ENCODE measurements at places on chromosomes 11 and 22.

GRCh38 chr11:45105233-45105983 is 41.0 kb upstream of the PRDM11 start:
- DNase-seq, result peak; percentile 89

GRCh38 chr22:26401726-26402125 is 27.3 kb upstream of the ASPHD2 start:
- DNase-seq, result no peak

DNA sequence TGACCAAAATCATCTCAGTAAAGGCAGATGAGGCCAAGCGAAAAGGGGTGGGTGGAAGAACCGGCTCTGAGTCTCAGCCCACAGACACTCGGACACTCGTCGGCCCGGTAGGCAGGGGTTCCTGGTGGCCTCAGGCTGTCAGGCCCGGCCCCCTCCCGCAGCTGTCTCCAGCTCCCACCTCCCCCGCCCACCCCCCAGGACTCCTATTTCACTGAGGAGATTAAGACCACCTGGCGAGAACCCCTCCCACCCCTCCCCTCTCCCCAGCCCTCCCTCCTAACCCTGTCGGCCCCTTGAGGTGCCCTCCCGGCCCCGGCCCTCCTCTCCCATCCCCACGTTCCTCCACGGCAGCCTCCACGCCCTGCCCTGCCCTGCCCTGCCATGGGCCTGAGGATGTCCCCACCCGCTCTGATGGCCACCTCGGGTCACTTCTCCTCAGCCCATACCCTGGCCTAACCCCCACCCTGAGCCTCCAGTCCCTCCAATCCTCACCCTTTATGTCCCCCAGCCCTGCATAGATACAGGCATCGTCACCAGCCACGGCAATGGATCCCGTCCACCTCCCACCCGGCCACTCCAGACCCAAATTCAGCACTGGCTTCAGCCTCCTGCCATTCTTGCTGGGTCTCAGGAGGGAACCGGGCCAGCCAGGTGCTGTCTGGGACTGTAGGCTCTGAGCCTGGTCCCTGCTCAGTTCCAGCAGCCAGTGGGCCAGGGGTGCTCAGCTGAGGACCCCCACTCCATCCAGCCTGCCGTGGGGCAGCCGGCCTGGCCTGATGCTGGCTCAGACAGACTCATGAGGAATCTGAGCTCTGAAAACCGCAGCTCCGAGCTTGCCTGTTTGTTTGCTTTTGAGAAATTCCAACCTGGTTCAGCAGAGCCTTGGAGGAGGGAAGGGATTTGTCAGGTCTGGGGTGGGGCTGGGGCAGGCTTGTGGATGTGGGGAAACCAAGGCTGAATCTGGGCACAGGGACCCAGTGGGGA is 9.8 kb upstream of the TBX1 start:
- DNase-seq, result no peak

- no peak for DNase-seq
Measured at GRCh38 chr11:107991868-107992414, 16.8 kb upstream of the CUL5 start.

- DNase-seq, result no peak
Measured at GRCh38 chr22:26054841-26055605, 114.2 kb upstream of the SEZ6L start.

GRCh38 chr22:46040471-46041465 is 63.8 kb upstream of the WNT7B start:
- DNase-seq, result no peak

DNA sequence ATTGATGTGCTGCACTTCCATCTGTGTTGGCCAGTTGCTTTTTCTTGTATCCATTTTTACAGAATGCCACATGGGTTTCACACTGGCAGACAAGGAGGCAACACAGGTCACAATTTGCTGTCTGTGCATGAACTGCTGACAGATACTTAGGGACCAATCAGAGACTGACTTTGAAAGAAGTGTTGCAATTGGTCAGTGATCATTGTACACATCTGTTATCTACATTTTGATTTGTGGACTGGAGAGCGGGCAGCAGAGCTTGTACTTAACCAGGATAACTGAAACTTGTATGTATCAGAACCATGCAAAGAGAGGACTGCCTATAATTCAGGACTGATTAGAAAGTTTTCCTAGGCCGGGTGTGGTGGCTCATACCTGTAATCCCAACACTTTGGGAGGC is 21.8 kb downstream of the PRR5 start:
- no peak for DNase-seq

- no peak for DNase-seq
Measured at GRCh38 chr22:26393929-26394328, 35.1 kb upstream of the ASPHD2 start.

DNA sequence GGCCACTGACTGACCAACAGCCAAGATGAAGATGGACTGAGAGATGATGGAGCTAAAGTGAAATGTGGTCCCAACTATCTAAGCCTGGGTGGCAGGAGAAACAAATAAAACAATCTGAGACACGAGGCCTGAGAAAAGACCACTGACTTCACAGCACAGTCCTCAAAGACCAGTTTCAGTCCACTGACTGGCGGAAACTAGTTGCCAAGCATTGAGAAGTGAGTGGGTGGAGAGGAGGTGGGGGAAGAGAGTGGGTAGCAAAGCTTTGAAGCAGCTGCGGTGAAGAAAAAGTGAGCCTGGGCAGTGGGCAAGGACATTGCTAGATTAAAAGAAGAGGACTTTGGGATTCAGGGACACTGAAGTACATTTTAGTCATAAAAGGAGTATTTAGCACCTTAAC is 1.9 kb downstream of the MS4A1 start:
- no peak for DNase-seq

- no peak for DNase-seq
Measured at GRCh38 chr22:44838316-44839016, 86.1 kb downstream of the ARHGAP8 start.

DNA sequence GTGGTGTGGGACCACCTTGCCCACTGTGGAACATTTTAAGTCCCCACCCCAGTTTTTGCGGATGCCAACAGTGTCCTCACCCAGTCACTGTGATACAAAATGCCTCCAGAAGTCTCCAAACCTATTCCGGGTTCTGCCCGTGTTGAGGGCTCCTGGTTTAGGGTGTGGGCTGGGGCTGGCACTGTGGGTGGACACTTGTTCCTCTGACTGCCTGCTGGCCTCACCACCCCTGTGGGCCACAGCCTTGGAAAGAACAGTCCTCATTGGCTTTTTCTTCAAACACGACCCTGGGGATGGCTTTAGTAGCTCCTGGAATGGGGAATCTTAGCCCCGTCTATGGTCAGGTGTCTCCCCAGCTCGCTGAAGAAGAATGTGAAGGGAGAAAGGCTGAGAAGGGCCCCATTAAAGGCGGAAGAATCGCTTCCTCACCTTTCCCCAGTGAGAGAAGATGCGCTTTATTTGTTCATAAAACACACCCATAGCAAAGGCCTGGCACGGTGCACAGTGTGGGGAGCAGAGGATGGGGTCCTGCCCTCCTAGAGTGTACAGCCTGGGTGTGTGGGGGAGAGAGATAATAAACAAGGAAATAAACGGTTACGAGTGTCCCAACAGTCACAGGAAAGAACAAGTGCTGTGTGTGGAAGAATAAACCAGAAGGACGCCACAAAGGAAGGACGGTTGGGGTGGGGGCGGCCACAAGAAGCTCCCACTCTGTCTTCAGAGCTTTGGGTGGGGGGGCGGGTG is 91.6 kb upstream of the SLC22A12 start:
- DNase-seq, result no peak

DNA sequence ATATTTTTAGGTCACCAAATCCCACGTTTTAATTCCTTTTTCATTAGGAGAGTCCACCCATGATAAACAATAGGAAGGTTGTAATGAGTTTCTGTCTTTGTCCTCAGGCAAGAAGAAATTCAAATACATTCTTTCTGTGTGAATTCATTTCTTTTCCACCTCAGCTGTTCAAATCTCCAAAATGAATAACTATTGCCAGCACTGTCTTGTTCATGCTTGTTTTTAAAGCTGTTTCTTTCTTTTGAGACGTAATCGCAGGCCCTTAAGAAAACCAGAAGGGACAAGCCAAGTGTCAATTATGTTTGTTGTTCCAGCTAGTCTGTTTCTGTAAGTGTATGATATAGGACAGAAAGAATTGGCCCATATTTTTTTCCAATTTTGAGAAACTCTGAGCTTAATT is 20.2 kb downstream of the MMP27 start:
- no peak for DNase-seq

DNA sequence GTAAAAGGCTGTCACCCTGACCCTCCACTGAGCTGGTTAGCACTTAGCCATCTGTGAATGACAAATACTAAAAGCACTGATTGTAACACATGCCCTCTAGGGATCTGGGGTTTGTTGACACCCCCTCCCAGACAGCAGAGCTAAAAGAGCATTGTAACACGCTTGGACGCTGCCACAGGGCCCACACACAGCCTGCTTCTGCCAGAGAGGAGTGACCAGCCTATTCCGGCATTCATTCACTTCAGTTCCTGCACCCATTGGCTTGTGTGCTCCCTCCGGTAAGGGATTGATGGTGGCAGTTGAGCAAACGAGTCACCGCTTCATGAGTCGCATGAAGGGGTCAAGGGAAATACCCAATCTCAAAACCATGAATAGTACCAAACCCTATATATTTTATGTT is 15.8 kb downstream of the OR10D3 start:
- no peak for DNase-seq

DNA sequence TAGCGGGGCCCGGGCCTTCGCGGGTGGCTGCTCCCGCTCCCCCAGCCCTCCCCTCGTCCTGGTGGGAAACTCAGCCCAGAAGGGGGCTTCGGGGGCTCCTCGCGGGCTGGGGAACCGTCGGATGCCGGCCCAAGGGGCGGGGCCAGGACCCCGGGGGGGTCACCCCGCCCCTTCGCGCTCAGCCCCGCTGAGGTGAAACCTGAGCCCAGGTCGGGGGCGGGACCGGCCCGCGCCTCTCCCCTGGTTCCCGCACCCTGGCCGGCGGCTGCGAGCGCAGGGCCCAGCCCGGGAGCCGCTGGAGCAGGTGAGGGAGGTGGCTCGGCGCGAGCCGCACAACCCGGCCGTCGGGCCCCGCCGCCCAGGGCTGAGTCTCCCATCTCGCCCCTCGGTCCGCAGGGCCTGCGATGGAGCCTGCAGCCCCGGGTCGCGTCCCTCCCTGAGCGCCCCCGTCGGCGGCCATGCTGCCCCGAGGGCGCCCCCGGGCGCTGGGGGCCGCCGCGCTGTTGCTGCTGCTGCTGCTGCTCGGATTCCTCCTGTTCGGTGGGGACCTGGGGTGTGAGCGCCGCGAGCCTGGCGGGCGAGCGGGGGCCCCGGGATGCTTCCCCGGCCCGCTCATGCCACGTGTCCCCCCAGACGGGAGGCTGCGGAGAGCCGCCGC is at the start of gene LARGE2:
TSS of gene LARGE2 (plus strand) at position 232 of the 658 bp plus-strand sequence. CDS start at position 459, 227 bp downstream.
- DNase-seq, result peak; percentile 66

GRCh38 chr22:37659066-37659896 is 758 bp downstream of the PDXP start:
- no peak for DNase-seq

DNA sequence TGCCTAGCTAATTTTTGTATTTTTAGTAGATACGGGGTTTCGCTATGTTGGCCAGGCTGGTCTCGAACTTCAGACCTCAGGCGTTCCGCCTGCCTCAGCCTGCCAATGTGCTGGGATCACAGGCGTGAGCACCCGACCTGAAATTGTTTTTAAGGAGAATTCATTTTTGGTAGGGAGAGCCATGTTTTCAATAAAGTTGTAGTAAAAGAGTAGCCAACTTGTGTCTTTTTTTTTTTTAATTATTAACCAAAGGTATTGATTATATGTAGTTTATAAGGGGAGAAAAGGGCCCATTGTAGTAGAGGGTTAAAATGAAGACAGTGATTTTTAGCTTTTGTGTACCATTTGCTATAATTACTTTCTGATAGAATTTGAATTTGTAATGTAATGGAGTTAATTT is 31.6 kb upstream of the HSD17B12 start:
- no peak for DNase-seq

GRCh38 chr11:104028476-104029263 is 7.8 kb upstream of the DDI1 start:
- no peak for DNase-seq

DNA sequence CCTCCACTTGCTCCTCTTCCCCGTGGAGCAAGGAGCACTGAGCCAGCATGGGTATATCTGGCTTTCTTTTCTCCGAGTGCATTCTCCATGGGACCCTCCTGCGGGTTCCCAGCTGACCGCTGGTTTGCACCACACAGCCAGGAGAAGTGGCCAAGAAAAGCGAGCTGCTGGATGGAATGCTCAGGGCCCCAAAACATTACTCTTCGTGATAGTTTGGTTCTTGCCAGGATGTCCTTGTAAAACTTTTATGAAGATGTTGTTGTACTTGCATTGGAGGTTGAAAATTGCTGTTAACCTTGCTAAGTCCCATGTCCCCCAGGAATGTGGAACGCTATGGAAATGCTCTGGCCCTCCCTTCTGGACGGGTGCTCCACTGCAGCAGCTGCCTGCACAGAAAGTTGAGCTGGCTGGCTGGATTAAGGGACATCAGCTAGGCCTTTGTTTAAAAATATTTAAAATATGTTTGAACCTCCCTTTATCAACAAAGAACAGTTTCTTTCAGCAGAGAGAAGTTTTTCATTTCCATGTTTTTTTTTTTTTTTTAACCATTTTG is 68.7 kb downstream of the ZNRF3 start:
- no peak for DNase-seq

- DNase-seq, result no peak
Measured at GRCh38 chr22:20205964-20206708, 55.3 kb upstream of the CCDC188 start.

- DNase-seq, result no peak
Measured at GRCh38 chr11:102566112-102566511, 35.6 kb upstream of the MMP7 start.

- DNase-seq, result no peak
Measured at GRCh38 chr22:19213001-19213400, 34.5 kb upstream of the SLC25A1 start.

DNA sequence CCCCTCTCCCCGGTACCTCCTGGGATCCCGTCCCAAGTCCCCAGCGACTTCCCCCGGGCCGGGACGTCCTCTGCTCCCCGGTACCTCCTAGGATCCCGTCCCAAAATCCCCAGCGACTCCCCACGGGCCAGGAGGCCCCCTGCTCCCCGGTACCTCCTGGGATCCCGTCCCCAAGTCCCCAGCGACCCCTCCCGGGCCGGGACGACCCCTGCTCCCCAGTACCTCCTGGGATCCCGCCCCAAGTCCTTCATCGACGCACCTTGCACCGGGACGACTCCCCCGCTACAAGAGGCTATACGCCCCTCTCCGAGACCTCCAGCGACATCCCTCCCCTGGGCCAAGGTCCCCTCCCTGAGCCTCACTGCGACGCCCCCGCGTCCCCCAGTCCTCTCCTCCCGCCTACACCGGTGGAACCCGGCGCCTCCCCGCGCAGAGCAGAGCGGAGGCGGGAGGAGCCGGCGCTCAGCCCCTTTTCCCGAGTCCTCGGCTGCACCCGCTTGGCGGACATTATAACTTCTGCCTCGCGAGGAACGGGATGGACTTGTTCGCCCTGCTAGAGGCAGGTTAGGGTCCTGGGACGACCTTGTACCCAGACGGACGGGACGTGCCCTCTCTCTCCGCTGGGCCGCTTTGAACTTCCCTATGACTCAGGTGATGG is 912 bp downstream of the KREMEN1 start:
- DNase-seq, result no peak

DNA sequence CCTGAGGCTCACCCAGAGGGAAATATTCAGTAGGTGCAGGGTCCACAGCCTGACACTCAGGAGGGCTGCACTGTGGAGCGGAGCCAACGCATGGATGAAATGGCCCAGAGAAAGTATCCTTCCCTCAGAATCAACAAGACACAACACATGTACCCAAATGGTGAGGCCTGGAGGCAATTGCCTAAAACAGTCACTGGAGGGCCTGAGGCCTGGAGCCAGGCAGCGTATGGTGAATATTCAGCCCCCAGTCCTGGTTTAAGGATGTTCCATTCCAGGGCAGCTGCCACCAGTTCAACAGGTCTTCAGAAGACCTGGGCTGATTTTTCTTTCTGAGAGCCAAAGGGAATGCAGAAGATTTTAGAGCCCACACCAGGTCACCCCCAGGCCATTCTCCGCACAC is 264.8 kb downstream of the INSC start:
- DNase-seq, result no peak

All from D721Med (cell line).